Islet precursor cell (in vitro differentiated cells): ENCODE measurements at places on chromosomes 1 and 21.
A peak's percentile ranks its signal among the peaks of the same experiment; 100 is the strongest.

GRCh38 chr1:55127827-55128343 is 87.3 kb downstream of the USP24 start:
- no peak for DNase-seq

DNA sequence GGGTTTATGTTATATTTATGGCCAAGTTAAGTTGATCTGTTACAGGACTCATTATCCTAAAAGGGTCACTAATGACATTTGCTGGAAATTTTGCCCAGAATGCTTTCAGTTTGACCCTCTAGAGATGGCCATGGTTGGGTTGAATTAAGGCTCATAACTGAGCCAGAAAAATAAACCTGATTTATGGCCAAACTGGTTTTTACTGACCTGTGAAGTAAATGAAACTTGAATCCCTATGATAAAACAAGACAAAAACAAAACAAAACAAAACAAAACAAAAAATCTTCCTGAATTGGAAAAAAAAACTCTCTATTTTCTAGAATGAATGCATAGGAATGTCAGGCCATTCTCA is 72.5 kb upstream of the CLDN14 start:
- no peak for DNase-seq

- peak; percentile 69 for DNase-seq
Measured at GRCh38 chr1:164685266-164686035, 126.5 kb downstream of the PBX1 start.

GRCh38 chr1:60857851-60858250 is 224.5 kb upstream of the NFIA start:
- DNase-seq, result no peak

GRCh38 chr1:100423832-100424337 is 71.6 kb downstream of the CDC14A start:
- DNase-seq, result no peak

- DNase-seq, result no peak
Measured at GRCh38 chr21:43643193-43643592, 16.1 kb downstream of the HSF2BP start.

DNA sequence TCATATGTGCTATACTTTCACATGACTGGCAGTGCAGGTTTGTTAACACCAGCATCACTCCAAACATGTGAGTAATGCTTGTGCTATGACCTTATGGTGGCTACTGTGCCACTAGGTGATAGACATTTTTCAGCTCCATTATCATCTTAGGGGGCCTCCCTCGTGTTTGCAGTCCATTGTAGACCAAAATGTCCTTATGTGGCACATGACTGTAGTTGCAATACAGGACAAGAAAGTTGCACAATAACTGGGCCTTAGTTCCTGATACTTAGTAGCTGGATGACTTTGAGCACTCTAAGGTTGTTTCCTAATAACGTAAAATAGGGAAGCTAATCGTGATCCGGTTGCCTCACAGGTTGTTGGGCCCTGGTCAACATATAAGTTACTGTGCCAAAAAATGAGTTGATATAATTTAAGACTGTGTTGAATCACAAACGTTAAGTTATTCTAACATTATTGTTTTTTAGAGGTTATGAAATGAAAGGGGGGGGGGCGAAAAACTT is 511 bp upstream of the SNX27 start:
- peak; percentile 67 for DNase-seq

DNA sequence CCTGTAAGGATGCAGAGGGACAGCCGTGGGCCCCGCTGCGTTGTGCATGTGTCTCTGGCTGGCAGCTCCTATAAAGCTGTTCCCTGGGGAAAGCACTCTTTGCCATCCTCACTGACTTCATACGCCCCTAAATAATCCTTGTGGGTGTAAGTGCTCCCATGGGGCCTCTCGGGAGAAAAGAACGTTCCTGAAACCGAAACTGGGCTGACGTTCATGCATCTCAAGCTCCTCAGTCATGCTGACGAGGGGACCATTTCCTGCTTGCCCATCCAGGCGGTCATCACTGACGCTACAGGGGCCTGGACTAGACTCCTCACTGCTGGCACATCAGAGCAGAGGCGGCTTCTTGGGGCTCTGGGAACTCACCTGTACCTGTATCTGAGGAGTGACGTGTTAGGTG is 73.1 kb upstream of the USP24 start:
- DNase-seq, result no peak

DNA sequence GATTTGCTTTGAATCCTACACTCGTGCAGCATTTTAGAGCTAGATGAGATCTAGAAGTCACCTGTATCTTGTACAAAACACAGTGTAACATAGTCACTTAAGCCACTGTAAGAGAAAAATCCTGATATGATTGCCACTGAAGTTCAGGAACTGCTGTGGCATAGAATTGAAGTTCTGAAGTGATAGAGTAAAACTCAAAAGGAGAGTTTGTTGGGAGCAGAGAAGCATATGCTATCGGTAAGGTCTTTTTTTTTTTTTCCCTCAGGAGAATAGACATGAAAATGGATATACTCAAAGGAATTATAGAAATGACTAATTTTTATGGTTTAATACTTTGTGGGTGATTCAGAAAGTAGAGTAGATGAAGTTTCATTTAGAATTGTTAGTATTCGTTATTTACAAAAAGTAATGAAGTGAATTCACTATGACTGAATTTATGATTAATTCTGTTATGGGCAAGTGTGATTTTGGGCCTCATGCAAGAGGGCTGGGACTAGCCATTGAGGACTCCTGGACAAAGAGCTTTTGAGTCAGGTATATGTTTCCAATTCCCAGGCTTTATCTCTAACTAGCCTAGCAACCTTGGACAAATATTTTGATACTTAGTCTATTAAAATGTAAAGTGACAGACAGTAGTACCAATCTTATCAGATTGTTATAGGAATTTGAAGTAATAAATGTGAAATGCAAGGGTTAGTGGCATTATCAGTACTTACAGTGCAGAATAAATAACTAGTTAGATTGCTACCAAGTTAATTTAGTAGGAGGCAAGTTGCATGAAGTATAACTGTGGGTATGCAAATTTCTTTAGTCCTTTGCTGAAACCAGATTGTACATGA is 3.1 kb downstream of the KCTD3 start:
- DNase-seq, result no peak

GRCh38 chr1:42835422-42835821 is 11.0 kb upstream of the ZNF691 start:
- no peak for DNase-seq

- DNase-seq, result no peak
Measured at GRCh38 chr1:40034869-40035268, 5.7 kb upstream of the CAP1 start.

DNA sequence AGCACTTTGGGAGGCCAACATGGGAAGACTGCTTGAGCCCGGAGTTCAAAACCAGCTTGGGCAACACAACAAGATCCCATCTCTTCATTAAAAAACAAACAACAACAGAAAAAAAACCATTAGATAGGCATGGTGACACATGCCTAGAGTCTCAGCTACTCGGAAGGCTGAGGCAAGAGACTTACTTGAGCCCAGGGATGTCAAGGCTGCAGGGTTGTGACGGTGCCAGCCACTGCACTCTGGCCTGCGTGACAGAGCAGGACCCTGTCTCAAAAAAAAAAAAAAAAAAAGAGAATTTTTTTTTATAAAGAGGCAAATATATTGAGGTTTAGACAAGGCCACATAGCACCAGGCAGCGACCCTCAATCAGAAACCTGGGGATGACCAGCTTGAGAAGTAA is 62.7 kb downstream of the HSF2BP start:
- no peak for DNase-seq
